Activated CD4-positive, alpha-beta T cell treated with anti-CD3 and anti-CD28 coated beads, Interleukin-2, amount 50 U/mL, for 4 hours (primary cell): ENCODE measurements at places on chromosomes 1 and 21.

DNA sequence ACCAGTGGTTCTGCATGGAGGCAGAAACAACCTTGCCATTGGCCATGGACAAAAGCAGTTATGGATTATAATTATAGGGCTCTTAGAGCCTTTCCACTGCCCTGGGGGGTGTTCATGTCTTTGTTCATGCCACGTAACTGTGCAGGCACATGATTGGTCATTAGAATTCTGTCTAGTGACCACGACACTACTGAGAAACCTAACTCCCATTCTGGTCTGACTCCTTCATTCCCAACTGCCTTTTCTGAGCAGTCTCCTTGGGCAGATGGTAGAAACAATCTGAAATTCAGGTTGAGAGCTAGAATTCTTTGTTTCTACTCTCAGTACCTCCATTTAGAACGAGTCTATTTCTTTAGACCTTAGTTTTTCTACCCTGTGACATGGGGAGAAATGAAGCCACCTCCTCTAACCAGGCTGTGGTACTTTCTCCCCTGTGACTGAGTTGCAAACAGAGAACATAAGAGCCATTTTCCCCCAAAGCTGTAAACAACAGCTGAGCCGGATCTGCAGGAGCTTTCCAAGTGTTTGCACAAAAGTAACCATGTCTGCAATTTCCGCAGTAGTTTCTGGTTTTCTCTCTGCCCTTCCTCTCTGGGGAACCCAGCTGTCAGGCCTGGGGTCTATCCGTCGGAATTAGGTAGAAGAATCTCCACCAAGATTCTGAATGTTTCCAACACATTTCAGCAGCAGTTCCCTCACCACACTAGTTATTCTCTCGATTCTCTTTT is 37.7 kb upstream of the IPO9 start:
- DNase-seq, result no peak

GRCh38 chr21:35026617-35027562 is 22.2 kb downstream of the RUNX1 start:
- peak; percentile 74 for DNase-seq

DNA sequence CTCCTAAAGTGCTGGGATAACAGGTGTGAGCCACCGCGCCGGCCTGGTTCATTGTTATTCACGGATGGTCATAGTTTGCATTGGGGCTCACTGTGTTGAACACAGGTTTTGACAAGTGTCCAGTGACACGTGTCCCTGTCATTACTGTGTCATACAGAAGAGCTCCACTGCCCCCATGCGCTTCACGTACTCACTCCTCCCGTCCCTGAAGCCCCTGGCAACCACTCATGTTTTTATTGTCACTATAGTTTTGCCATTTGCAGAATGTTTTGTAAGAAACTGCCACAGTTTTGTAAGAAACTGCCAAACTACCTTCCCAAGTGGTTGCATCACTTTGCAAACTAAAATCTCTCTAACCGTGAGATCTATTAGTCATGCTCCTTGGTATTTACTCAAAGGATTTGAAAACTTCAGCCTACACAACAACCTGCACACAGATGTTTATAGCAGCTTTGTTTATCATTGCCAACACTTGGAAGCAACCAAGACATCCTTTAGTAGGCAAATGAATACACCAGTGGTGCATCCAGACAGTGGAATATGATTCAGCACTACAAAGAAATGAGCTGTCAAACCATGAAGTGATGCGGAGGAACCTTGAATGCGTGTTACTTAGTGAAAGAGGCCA is 163.2 kb upstream of the COL6A1 start:
- no peak for DNase-seq

DNA sequence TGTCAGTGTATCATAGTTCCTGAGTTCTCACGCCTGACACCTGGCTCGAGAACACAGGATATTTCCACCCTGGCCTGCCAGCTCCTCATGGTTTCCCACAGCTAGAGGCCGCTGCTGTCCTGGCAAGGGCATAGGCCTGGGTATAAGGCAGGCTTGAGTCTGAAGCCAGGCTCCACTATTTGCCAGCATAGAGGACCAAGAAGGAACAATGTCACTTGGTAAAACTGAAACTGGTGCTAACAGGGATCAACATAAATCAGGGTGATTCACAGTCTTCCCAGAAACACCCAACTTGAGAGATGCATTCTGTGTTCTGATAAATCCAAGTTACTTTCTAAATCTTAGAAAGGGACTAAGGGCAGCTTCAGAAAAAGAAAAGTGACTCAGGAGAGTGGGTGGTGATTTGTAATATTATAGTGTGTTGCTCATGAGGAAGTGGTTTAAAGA is 6.9 kb upstream of the S100A2 start:
- peak; percentile 31 for DNase-seq

DNA sequence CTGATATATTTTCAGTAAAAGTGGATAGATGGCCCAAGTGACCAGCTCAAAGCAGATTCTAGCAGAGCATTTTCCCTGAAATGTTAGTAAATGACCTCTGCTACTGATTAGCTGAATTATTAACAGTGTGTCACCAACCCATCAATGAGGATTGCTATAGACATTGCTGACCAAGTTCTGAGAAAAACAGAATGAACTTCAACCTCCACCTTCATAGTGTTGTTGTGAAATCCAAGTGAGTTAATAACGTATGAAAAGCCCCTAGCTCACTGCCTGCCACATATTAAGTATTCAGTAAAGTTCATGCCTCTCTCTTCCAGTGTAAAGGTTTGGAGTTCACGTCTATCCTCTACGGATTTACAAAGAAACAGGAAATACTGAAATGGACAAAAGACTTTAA is 15.8 kb downstream of the PLPP3 start:
- no peak for DNase-seq
